Stimulated activated CD4-positive, alpha-beta T cell treated with anti-CD3 and anti-CD28 coated beads, TNF-alpha, amount 100 ng/mL, for 24 hours (primary cell): ENCODE measurements at places on chromosomes 3 and 15.

DNA sequence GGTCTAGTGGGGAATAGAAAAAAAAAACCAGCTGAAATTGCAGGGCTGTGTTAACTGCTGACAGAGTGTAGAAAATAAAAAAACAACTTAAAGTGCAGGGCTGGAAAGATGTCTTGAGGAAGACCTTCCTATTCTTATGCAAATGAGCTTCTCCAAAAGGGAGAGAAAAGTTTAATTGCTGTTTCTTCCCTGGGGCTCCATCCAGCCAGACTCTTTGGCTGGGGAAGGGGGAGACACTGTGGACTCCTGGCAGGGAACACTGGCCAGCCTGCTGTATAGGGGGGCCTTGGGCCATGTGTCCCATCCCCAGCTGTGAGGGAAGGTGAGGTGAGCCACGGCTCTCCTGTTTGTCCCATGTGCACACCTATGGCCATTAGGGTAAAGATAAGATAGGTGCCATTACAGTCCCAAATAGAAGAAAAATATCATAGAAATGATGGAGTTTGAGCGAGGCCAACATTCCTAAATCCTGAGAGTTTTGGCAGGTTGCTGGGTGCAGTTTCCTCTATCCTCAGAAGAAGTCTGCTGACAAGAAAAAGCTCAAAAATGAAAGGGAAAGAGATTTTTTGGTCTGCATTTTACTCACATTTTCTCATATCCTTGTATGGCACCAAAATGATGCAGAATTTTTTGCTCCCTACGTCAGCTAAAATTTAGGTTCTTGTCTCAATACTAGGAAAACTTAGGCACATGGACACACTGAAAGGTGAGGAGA lies 901.7 kb downstream of the PLOD2 start:
- no peak for DNase-seq

DNA sequence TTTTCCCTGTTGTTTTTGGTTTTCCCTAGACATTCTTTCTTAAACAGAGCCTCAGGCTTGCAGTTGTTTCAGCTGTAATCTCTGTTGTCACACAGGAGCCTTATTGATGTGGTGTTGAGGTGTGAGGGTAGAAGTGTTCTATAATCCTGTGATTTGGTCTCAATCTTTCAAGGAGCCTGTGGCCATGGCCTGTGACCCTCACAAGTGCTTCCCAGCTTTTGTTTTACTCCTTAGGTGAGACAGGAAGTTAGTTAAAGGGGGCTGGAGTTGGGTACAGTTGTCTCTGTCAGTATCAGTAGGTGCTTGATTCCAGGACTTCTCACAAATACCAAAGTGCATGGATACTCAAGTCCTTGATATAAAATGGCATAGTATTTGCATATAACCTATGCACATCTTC lies 77.2 kb downstream of the PDCD6IP start:
- no peak for DNase-seq

GRCh38 chr15:26712335-26712734 lies 60.5 kb downstream of the GABRB3 start:
- no peak for DNase-seq

GRCh38 chr3:52721002-52721729 lies 15.3 kb downstream of the SPCS1 start:
- DNase-seq = no peak

- DNase-seq = no peak
Measured at GRCh38 chr3:177013681-177014280, 183.5 kb downstream of the TBL1XR1 start.

GRCh38 chr3:45564172-45564571 lies 30.4 kb upstream of the LIMD1 start:
- DNase-seq = no peak
